ENCODE measurements at places on chromosomes 3 and 15.

- no peak for DNase-seq
Measured at GRCh38 chr3:126983276-126983652, 349 bp downstream of the PLXNA1 start.

DNA sequence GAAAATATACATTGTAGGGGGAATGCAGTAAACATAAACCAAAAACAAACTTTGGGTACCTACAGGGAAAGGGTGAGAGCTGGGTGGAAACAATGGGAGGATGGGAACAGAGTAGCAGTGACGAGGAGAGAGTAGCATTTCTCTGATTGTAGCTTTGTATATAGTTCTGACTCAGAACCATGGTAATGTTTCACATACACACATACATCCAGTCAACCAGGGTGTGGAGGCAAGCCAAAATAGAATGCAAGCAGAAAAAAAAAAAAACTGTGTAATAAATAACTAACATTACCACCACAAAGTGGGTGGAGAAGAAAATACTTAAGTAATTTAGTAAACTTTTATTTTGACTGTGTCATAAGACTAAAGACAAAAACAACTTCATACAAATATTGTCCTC is 27.2 kb downstream of the BCL2A1 start:
- no peak for DNase-seq

DNA sequence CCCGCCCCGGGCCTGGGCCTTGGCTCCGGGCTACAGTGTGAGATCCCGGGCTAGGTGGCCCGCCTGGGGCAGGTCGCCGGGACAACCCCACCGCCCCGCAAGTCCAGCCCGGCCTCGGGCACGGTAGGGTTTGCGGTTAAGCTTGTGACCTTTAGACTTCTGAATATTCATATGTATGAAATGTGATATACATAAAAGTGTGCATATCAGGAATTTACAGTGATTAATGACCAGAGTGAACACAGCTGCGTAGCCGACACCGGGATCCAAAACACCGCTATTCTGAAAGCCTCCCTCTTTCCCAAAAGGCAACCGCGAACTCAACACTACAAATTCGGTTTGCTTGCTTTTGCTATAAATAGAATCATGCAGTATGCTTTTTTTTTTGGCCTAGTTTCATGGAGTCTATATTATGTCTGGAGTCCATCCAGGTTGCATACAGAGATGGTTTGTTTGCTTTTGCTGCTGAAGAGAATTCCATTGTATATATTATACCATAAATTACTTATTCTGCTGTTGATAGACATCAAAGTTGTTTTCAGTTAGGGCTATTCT is 636 bp upstream of the SNRPA1 start:
- no peak for DNase-seq

DNA sequence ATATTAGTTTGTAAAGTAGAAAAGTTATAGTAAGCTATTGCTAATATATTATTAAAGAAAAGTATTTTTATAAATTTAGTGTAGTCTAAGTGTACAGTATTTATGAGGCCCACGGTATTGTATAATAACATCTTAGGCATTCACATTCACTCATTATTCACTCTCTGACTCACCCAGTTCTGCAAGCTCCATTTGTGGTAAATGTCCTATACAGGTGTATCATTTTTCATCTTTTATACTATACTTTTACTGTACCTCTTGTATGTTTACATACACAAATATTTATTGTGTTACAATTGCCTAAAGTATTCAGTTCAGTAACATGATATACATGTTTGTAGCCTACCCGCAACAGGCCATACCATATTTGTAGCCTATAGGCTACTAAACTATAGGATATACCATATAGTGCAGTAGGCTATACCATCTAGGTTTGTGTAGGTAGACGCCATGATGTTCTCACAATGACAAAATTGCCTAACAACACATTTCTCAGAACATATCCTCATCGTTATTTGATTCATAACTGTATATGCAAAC is 246.8 kb upstream of the ALCAM start:
- no peak for DNase-seq

DNA sequence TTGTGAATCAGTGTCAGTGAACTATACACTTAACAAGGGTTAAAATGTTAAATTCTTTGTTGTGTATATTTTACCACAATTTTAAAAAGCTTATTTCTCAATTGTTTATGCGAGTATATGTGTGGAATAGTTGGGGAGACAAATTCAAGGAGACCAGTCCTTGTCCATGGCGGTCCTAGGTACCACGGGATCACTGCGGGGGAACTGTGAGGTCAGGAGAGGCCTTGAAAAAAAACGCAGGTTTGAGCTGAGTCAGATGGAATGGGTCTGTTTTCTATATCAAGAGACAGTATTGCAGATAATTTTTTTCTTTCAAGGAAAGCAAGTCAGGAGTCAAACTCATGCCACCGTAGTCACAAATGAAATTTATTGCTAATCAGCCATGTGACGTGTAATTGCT is 18.5 kb downstream of the IGF1R start:
- no peak for DNase-seq

GRCh38 chr3:46467562-46467961 is 2.9 kb upstream of the LTF start:
- DNase-seq = no peak

GRCh38 chr15:76871930-76872329 is 33.2 kb downstream of the SCAPER start:
- DNase-seq = no peak

GRCh38 chr3:178140531-178141304 is 395.5 kb upstream of the KCNMB2 start:
- DNase-seq = no peak

DNA sequence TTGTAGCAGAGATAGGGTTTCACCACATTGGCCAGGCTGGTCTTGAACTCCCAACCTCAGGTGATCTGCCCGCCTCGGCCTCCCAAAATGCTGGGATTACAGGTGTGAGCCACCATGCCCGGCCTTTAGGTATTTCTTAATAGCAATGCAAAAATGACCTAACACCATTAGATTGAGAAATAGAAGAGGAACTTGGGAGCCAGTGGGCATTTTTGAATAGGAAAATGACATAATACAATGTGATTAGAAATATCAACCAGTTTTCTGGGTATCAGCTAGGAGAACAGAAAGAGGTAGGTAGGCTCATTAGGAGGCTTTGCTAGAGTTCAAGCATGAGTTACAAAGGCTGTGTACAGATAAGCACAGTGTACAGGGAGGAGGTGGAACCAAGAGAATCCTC is 101.8 kb upstream of the TBC1D5 start:
- DNase-seq = no peak

GRCh38 chr3:160012108-160012507 is 23.5 kb downstream of the IL12A start:
- no peak for DNase-seq

DNA sequence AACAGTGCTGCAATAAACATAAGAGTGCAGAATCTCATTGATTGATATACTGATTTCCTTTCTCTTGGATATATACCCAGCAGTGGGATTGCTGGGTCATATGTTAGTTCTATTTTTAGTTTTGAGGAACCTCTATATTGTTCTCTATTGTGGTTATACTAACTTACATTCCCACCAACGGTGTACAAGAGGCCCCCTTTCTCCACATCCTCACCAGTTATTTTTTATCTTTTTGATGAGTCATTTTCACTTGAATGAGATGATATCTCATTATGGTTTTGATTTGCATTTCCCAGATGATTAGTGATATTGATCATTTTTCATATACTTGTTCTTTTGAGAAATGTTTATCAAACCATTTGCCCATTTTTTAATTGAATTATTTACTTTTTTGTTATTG is 12.4 kb upstream of the IREB2 start:
- DNase-seq = no peak

GRCh38 chr3:13415236-13415986 is 4.7 kb downstream of the NUP210 start:
- no peak for DNase-seq

- no peak for DNase-seq
Measured at GRCh38 chr3:116253511-116253910, 191.8 kb downstream of the LSAMP start.

GRCh38 chr3:62574266-62574898 is 201.0 kb upstream of the FEZF2 start:
- DNase-seq = no peak

DNA sequence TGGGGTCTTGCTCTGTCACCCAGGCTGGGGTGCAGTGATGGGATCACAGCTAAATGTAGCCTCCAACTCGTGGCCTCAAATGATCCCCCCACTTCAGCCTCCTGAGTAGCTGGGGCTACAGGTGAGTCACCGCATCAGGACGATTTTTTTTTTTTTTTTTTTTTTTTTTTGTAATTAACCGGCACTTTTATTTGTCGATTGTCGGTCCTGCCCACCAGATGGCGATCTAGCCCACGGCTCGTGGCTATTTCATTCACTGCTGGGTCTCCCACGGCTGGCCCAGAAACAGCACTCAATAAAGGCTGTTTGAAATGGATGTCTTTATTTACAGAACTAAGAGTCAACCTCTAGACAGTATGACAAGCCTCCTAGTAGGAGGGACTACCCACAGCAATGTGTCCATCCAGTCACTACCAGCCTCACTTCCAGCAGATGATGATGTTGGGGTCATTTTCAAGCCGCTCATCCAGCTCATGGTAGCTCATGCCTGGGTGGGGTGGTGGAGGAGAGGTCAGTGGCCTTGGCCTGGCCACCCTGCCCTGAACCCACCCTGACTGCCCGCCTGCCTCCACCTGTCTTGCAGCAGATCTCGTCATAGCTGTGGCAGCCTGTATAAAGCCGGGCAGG is 1.8 kb upstream of the ZMYND10 start:
- DNase-seq = peak; percentile 50

GRCh38 chr3:4580346-4581123 is 87.4 kb downstream of the ITPR1 start:
- DNase-seq = no peak

DNA sequence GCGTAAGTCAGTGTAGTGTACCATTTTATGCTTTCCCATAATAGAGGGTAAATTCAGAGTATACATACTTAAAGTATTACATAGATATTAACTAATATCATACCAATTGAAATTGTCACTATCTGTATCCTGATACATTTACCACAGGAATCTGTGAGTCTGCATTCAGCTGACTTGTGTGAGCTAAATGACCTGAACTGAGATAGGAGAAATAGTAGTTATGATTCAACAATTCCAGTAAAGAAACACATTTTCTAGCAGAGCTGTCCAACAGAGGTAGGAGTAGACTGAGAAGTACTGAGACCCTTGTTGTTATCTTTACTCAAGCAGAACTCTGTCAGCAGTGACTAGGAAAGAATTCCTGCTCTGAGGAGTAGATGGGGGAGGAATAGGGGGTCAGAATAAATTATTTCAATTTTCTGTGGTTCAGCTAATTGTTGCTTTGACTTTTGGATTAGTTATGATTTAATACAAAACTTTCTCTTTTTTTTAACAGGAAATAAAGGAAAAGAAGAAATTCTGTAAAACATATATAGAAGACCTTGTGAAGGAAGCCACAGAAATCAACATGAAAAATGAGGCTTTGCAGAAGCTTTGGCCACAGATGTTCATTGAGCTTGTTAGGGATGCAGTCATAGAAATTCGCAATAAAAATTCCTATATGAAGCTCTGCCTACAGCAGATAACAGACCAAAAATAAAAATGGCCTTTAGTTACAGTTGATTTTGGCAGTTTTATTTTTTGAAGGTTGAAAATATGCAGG is 66.2 kb upstream of the THSD4 start:
- no peak for DNase-seq

- DNase-seq = no peak
Measured at GRCh38 chr3:16508243-16508578, 5.3 kb downstream of the RFTN1 start.

- DNase-seq = no peak
Measured at GRCh38 chr3:157109267-157110141, 50.4 kb downstream of the CCNL1 start.

GRCh38 chr3:126126286-126126685 is 42.4 kb upstream of the SLC41A3 start:
- no peak for DNase-seq

GRCh38 chr3:57199895-57200297 is at the start of gene HESX1:
Gene HESX1, minus strand, starts transcription at chr3:57199978. Its CDS starts 60 bp downstream, at chr3:57199918.
- no peak for DNase-seq

DNA sequence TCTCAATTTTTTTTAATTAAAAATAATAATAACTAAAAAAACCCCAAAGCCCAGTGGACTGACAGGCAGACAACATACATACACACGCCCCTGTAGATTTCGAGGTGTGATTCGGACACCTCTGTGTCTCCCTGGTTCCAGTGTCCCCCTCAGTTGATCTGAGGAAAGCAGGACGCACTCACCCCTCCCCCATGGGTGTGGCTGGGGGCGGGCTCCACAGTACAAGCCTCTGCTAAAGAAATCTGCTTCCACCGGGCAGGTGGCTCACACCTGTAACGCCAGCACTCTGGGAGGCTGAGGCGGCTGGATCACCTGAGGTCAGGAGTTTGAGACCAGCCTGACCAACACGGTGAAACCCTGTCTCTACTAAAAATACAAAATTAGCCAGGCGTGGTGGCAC is 33.8 kb upstream of the BLM start:
- no peak for DNase-seq

- no peak for DNase-seq
Measured at GRCh38 chr3:3154879-3155610, 24.4 kb downstream of the CRBN start.

GRCh38 chr3:58099865-58100264 is 91.6 kb downstream of the FLNB start:
- no peak for DNase-seq

DNA sequence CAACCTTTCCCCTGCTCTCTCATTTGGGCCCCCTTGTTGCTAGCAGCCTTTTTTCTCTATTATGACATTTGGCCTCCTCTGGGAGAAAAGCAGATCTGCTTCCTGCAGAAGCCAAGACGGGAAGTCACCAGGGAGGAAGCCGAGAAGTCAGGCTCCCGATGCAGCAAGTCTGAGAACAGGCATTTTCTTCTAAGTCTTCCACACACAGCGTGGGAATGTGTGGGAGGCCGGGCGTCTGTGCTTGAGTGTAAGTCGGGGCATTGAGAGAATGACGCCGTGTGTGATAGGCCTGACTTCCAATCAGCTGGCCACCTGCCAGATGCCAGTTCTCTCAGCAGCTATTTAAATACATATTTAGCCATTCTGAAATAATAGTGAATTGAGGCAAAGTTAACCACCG is 75.8 kb upstream of the FAM98B start:
- no peak for DNase-seq

GRCh38 chr3:20039466-20039764 is 831 bp upstream of the KAT2B start:
- DNase-seq = no peak

GRCh38 chr3:63364495-63364894 is 86.4 kb downstream of the SYNPR start:
- DNase-seq = no peak

GRCh38 chr3:105793040-105793439 is 75.8 kb downstream of the CBLB start:
- no peak for DNase-seq

- DNase-seq = no peak
Measured at GRCh38 chr3:120678984-120679383, 3.1 kb downstream of the HGD start.

GRCh38 chr15:36673039-36673438 is 93.6 kb downstream of the CDIN1 start:
- no peak for DNase-seq

DNA sequence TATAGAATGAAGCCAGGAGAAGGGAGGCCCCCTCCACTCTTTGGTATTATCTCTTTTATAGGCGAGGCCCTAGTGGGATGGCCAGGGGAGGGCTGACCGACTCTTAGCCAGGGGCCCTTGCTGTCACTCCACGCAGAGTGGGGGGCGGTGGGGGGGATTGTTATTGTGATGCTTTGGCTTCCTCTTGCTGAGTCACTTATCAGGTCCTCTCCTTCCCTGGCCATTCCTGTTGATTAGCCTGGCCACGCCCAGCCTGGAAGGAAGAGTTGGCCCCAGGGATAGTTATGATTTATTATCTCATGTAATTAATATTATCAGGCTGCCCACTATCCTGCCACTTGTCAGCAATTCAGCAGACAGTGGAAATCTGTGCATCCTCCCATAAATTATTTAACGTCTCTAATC is 25.5 kb upstream of the SKOR1 start:
- no peak for DNase-seq

- DNase-seq = no peak
Measured at GRCh38 chr3:38500688-38501417, 4.7 kb downstream of the EXOG start.

Data from NCI-H345 (cell line).